ENCODE measurements at places on chromosomes 6 and 20. TPM values are rescaled to one million over a fixed set of nuclear protein-coding genes. Genes with fewer than 3 reads are reported as not detected.
A peak's percentile ranks its signal among the peaks of the same experiment; 100 is the strongest.

DNA sequence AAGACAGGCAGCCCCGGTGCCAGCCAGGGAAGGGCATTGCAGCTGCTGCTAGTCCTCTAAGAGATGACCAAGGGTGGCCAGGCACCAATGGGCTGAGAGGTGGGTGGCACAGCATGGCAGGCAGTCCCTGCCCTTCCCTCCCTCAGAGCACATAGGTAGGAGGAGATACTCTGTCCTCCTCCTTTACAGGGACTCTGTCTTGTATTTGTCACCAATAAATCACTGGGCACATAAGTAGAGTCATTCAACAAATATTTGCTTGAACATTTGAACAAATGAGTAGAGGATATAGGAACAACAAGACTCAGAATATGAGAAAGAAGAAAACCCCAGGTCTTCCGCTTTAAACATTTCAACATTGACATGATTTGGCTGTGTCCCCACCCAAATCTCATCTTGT, 69.4 kb upstream of the CLDN20 start:
- DNase-seq, result no peak

DNA sequence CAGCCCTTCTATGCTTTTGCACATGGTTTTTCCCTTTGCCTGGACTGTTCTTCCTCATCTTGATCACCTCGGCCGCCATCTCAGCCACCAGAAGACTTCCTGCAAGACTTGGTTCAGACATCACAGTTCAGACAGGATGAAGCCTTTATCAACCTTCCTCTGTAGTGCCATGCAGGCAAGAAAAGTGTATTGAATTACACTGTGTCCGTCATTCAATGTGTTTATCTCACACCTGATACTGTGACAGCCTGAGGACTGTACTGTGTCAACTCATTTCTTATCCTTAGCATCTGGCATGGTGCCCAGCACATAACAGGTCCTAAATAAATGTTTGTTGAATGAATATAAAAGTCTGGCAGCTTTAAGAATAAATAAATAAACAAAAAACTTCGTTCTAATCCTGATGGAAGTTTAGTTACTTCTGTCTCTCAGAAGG, 133.3 kb upstream of the MAN1A1 start:
- no peak for DNase-seq

- peak; percentile 47 for DNase-seq
Observed at GRCh38 chr6:34145161-34146020, 496 bp downstream of the GRM4 start.

- no peak for DNase-seq
Observed at GRCh38 chr6:146550911-146551310, 7.3 kb downstream of the RAB32 start.

DNA sequence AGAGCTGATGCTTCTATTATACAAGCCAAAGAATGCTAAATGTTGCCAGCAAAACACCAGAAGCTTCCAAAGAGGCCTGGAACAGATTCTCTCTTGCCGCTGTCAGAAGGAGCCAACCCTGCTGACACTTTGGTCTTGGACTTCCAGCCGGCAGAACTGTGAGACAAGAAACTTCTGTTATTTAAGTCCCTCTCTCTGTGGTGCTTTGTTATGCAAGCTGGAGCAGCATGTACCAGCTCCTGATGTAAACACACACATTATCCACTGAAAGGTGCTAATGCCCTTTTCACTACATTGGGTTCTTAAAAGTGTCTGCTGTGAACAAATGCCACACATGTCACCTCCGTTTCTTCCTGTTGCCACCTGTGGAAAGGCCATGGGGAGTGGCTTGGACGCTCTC, 25.9 kb upstream of the PRELID3B start:
- no peak for DNase-seq

The CRISP1 gene
- total RNA-seq, result not detected
